ENCODE measurements at places on chromosomes 12 and 14. TPM values are rescaled to one million over a fixed set of nuclear protein-coding genes. Genes with fewer than 3 reads are reported as not detected.

Gene MYRFL
- total RNA-seq = not detected

Gene SLCO1C1
- not detected for total RNA-seq

Gene CDCA3
- total RNA-seq = 80.4 TPM

Gene RNASE7
- not detected for total RNA-seq

Gene CLMN
- total RNA-seq = 5.6 TPM

Gene IFI27
- 1.5 TPM for total RNA-seq

Gene MMP19
- 0.31 TPM for total RNA-seq

Gene DHRS2
- total RNA-seq = 7.5 TPM

Gene LRP1-AS
- not detected for total RNA-seq

Gene SNRPF
- 119 TPM for total RNA-seq

Gene TGM1
- total RNA-seq = 1.3 TPM

Gene PRB2
- not detected for total RNA-seq

Gene SERPINA9
- total RNA-seq = not detected

Gene PCED1B
- total RNA-seq = 44.4 TPM

Gene KRT83
- total RNA-seq = 6.5 TPM

Gene MYH6
- not detected for total RNA-seq

Gene PELI2
- total RNA-seq = 0.93 TPM

Gene IQSEC3
- not detected for total RNA-seq

Gene TFCP2
- 22.5 TPM for total RNA-seq

Gene GPR162
- total RNA-seq = 0.27 TPM

Gene FGD6
- 14.9 TPM for total RNA-seq

Gene KITLG
- total RNA-seq = 12.1 TPM

Gene DHRS7
- 80.5 TPM for total RNA-seq

Gene TPH2
- not detected for total RNA-seq

Gene AACS
- 18.5 TPM for total RNA-seq

Gene SDSL
- total RNA-seq = 28.4 TPM

Gene UNC119B
- 30.0 TPM for total RNA-seq

Gene SERPINA1
- total RNA-seq = 0.67 TPM

Gene A2M
- total RNA-seq = not detected

Gene C12orf50
- total RNA-seq = not detected

Gene KERA
- total RNA-seq = not detected

Gene SDR9C7
- total RNA-seq = not detected

Gene RPL10L
- total RNA-seq = not detected

Gene NOVA1
- 4.6 TPM for total RNA-seq
